ENCODE measurements at places on chromosomes 1 and 21.

DNA sequence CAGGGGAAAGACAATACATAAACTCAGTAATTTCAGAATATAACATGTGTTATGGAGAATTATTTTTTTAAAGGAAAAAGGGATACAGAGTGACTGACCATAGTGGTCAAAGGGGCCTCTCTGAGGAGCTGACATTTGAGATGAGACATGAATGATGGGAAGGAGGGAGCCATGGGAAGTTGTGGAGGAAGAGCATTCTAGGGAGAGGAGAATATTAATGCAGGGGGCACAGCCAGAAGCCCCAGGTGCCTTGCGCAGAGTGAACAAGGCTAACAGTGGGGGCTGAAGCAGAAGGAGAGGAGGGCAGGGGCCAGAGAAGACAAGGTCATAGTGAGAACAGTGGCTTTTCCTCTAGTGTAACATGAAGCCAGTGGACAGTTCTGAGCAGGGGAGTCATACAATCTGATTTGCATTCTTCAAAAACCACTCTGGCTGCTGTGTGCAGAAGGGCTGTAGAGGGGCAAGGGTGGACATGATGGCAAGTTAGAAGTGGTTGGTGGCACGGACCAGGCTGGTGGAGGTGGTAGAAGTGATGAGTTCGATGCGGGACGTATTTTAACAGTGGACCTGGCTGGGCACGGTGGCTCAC lies 28.2 kb upstream of the IFNLR1 start:
- DNase-seq = no peak

- DNase-seq = no peak
Measured at GRCh38 chr1:60697204-60697994, 385.0 kb upstream of the NFIA start.

DNA sequence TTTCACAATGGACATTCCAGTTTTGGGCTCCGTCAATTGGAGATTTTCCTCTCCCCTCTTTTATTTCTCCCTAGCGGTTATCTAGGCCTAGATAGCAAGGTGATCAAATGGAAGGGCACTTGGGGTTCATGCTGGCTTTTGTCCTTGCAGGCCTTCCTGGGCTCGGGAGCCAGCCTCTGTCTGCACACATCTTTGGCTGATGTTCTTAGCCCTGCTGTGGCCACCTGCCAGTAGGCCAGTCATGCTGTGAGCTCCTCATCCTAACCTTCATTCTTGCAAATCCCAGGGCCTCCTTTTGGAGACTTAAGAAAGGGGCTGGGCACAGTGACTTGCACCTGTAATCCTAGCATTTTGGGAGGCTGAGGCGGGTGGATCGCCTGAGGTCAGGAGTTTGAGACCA lies 13.5 kb downstream of the TIE1 start:
- no peak for DNase-seq

DNA sequence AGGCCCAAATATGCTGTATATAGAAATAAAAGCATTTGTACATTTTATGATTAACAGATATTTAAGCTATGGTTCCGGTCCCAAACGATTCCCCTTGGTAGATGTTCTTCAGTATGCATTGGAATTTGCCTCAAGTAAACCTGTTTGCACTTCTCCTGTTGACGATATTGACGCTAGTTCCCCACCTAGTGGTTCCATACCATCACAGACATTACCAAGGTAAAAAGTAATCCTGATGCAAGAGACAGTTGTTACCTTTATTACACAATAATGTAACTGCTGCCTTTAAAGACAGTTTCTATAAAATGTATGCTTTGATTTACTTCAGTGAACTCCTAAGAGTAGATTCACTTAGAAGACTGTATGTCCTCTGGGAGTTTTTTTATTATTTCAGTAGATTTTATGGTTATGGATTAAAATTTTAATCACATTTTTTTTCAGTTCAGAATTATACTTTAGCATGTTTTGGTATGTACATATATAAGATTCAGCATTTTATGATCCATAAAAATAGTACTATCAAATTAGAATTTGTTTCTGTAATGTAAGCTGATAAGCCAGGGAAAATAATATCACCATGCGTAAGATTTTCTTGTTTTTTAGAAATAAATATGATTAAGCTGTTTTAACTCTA lies 96.5 kb downstream of the USP25 start:
- no peak for DNase-seq

DNA sequence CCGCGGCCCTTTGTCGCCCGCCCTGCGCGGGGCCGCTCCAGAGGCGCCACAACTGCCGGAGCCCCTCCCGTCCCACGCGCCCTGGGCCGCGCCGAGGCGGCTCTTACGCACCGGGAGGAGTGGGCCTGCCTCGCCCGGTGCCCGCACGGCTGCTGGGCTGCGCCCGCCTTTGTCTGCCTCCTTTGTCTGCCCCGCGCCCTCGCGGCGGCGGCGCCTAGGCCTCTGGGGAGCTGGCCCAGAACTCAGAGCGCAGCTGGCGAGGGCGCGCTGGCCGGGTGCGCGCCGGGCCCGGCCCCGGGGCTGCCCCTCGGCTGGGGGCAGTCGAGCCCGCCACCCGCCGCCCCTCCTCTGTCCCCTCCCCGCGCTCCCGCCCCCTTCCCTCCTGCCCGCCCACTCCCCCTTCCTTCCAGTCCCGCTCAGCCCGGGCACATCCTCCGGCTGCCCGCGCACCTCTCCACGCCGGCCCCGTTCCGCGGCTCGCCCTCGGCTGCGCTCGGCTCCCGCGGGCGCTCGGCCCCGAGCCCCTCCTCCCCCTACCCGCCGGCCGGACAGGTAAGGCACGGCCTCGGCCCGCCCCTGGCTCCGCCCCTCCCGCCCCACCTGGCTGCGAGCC lies at the start of gene DRAXIN:
Gene DRAXIN, plus strand, starts transcription at position 409 of the 613 bp plus-strand sequence. CDS start 14,549 bp downstream, outside the sequence.
- no peak for DNase-seq

GRCh38 chr1:8537991-8538390 lies 220.1 kb downstream of the SLC45A1 start:
- no peak for DNase-seq

GRCh38 chr1:214683621-214684020 lies 80.6 kb downstream of the CENPF start:
- DNase-seq = no peak

- no peak for DNase-seq
Measured at GRCh38 chr1:156826630-156827029, 10.0 kb upstream of the SH2D2A start.

DNA sequence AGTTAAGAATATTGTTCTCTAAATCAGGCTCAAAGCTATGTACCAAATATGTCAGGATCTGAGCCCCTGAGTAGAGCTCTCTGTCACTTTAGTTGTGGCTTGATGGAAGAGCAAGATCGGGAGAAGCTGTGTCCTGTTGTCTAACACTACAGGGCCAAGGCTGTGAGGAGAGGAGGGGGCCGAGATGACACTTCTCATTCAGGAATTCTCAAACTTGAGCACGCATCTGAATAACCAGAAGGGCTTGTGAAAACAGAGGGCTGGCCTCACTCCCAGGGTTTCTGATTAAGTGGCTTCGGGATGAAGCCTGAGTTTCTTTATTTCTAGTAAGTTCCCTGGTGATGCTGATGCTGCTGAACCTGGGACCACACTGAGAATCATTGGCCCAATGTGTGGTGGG lies 209.2 kb upstream of the DAB1 start:
- DNase-seq = no peak

DNA sequence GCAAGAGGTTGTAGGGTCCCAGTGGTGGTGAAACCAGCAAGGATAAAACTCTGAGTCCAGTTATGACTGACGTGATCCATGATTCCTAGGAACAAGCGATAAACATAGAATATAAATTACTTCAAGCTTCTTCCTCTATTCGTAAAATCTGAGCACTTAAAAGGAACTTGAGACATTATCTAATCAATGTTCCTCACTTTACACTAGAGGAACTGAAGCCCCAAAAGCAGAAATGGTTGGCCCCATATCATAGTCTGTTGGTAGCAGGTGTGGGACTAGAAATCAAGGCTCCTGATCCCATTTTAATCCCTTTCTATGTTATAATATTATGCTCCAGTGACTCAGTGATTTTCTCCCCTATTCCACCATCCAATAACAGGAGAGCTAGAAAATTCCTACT lies 21.9 kb upstream of the MNDA start:
- DNase-seq = no peak

GRCh38 chr21:45085700-45086099 lies 11.3 kb downstream of the ADARB1 start:
- no peak for DNase-seq

DNA sequence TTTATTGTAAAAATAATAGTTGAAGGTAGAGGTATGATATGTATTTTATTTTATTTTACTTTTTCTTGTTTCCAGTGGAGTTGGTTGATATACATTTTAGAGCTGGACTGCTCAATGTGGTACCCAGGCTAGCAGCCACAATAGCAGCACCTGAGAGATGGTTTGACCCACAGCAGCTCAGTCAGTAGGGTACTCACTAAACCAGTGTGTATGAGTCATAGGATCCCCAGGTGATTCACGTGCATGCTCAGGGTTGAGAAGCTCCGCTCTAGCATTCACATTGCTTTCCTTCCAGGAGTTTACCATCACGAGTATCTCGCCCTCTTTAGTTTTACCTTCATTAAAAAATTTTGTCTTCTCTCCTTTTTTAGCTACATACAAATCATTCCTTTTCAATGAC lies 96.0 kb upstream of the PAXBP1 start:
- DNase-seq = no peak

DNA sequence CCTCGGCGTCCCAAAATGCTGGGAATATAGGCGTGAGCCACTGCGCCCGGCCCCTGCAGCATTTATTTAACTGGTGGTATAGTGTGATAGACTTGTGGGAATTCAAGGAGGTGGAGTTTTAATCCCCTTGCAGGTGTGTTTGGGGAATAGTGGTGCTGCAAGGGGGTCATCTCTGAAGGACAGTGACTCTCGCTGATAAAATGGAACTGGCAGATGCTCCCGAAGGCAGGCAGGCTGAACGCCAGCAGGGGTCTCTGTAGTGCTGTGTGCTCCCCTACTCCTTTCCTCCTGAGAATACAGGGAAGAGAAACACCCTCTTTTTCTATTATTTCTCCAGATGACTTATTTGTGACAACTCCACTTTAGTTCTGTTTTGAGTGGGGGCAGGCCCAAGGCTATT lies 4.0 kb downstream of the OSCP1 start:
- no peak for DNase-seq

GRCh38 chr1:240027059-240027462 lies 64.6 kb upstream of the FMN2 start:
- DNase-seq = no peak

DNA sequence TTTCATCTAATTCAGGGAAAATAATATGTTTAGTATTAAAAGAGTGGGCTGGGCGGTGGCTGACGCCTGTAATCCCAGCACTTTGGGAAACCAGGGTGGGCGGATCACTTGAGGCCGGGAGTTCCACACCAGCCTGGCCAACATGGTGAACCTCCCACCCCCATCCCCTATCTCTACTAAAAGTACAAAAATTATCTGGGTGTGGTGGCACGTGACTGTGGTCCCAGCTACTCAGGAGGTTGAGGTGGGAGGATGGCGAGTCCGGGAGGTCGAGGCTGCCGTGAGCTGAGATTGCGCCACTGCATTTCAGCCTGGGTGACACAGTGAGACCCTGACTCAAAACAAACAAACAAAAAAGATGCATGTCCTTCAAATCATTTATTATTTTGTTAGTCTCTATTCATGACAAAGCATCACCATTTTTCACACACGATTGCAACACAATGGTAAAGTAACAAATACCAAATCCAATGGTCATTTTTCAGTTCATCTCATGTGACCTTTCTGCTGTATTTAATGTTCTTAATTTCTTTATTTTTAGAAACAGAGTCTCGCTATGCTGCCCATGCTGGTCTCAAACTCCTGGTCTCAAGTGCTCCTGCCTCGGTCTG lies 1.0 kb downstream of the MSH4 start:
- DNase-seq = no peak

- peak; percentile 8 for DNase-seq
Measured at GRCh38 chr1:26391450-26391849, 18.9 kb upstream of the ZNF683 start.

DNA sequence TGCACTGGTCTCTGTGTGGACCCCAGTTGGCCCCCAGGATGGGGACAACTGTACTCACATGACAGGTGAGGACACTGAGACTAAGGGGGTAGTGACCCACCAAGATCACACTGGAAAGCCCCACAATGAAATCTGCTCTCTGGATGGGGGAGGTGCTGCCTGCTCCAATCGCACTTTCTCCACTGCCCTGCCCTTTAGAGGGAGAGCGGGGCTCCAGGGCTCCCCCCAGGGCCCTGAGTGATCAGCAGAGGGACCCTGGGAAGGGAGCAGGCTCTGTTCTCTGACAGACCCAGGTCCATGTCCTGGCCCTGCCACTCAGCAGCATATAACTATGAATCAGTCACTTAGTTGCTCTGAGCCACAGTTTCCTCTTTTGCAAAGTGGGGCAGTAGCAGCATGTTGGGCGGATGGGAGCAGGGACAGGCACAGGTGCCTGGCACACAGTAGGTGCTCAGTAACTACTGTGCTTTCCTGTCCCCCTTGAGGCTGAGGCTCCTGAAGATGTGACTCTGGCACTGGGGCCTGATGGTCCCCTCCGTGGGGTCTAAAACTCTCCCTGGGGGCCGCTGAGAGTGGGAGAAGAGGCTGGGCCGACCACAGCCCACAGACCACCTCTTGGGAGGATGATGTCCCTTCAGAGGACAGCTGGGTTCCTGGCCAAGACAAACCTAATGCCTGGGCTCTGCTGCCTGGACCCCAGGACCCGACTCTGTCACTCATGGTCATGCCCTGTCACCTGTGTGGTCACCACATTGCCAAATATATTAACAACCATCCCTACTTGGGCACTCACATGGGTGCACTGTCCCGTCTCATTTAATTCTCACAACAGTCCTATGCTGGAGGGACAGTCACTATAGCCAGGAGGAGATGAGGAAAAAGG lies 222.7 kb downstream of the PTPRU start:
- no peak for DNase-seq

GRCh38 chr21:32279377-32279680 lies 480 bp upstream of the MIS18A start:
- no peak for DNase-seq

- DNase-seq = no peak
Measured at GRCh38 chr1:115430441-115431158, 92.6 kb upstream of the NGF start.

DNA sequence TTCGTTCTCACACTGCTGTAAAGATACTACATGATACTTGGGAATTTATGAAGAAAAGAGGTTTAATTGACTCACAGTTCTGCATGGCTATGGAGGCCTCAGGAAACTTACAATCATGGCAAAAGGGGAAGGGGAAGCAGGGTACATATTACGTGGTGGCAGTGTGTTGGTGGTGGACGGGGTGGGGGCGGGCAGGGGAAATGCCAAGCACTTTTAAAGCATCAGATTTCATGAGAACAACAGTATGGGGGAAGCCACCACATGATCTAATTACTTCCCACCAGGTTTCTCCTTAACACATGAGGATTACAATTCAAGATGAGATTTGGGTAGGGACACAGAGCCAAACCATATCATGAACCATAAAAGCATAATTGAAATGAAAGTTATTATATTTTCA lies 88.5 kb downstream of the UBE2U start:
- DNase-seq = no peak

DNA sequence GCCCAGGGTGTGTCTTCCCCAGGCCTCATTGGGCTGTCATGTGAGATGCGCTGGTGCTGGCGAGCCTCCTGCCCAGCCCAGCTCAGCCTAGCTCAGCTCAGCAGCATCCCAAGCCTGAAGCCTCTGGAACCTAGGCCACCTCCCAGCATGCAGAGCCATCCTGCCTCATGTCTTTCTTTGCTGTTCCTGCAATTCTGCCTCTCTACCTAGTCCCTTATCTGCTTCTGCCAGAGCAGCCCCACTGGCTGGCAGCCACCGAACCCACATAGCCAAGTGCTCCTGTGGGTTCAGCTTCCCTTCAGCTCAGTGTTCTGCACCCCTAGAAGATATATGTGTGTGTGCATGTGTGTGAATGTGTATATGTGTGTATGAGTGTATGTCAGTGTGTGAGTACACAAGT lies 291.5 kb upstream of the VAMP3 start:
- no peak for DNase-seq

Data from effector memory CD4-positive, alpha-beta T cell (primary cell).